ENCODE measurements at places on chromosomes 6 and 20.

DNA sequence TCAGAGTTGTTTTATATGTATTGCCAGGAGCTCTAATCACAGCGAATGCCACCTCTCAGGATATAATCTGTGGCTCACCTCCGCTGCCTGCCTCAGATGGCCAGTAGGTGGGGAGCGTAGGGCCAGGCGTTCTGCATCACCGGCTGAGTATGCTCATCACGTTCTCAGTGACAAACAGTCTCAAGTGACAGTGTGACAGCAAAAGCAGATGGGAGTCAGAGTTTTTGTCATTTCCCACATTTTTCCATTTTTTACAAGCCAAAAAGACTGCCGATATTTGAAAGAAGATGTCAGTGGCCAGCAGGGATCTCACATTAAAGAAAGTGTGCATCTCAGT, 208.7 kb downstream of the ALDH8A1 start:
- no peak for DNase-seq

GRCh38 chr6:24827162-24827561, 28.4 kb upstream of the ARMH2 start:
- DNase-seq, result no peak

DNA sequence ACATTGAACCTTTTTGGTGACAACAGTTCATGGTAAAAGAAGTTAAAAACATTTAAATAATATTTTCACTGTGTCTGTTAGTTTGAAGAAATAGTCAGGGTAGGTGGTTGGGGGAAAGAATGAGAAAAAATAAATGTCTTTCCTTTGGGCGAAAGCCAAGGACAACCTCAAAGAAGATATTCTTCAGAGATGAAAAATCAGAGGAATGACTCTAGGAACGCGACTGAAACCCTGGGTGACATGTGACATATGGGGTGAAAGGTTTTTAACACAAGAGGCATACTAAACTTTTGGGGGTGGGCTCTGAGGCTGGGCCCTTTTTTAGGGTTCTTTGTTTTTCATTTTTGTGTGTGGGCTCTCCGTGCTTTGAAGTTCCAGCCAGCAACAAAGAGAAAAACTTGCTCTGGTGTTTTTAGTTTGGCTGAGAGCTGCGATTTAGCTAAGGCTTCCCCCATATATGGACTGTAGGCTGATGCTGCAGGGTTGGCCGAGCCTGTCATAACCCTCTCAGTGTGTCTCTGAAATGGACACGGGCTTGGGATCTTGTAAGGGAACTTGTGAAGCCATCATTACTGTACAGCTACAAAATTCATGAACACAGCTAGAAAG, 610.1 kb upstream of the ARID1B start:
- no peak for DNase-seq

- DNase-seq, result no peak
Measured at GRCh38 chr20:44810061-44810390, 320 bp downstream of the RIMS4 start.

- no peak for DNase-seq
Measured at GRCh38 chr20:2759603-2760296, 40.7 kb downstream of the CPXM1 start.

DNA sequence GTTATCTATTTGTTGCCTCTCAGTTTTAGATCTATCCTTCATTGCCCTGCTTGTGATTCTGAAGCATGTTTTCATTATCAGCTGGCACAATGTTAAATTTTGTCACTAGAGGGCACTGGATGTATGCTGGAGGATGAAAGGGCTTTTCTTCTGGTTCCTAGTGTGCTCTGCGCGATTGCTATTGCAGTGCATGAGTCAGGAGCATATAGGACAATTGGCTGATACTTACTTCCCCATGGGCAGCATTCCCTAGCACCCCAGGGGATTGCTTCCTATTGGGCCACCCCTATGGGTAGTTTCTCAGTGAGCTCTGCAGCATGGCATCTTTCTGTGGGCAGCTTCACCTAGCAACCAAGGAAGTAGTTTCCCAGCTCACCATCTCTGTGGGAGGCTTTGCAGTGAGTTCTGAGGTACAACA, 280.3 kb upstream of the SYNCRIP start:
- no peak for DNase-seq

DNA sequence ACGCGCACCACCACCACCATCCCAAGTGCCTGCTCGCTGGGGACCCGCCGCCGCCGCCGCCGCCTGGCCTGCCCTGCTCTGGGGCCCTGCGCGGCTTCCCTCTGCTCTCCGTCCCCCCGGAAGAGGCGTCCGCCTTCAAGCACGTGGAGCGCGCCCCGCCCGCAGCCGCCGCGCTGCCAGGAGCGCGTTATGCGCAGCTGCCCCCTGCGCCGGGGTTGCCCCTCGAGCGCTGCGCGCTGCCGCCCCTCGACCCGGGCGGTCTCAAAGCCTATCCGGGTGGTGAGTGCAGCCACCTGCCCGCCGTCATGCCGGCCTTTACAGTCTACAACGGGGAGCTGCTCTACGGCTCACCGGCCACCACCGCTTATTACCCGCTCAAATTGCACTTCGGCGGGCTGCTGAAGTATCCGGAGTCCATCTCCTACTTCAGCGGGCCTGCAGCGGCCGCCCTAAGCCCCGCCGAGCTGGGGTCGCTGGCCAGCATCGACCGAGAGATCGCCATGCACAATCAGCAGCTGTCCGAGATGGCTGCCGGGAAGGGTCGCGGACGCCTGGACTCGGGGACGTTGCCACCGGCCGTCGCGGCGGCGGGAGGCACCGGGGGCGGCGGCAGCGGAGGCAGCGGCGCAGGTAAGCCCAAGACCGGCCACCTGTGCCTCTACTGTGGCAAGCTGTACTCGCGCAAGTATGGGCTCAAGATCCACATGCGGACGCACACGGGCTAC, 7.2 kb downstream of the PRDM13 start:
- DNase-seq, result no peak

GRCh38 chr6:109187399-109188114, 92.2 kb downstream of the CEP57L1 start:
- DNase-seq, result peak; percentile 34

DNA sequence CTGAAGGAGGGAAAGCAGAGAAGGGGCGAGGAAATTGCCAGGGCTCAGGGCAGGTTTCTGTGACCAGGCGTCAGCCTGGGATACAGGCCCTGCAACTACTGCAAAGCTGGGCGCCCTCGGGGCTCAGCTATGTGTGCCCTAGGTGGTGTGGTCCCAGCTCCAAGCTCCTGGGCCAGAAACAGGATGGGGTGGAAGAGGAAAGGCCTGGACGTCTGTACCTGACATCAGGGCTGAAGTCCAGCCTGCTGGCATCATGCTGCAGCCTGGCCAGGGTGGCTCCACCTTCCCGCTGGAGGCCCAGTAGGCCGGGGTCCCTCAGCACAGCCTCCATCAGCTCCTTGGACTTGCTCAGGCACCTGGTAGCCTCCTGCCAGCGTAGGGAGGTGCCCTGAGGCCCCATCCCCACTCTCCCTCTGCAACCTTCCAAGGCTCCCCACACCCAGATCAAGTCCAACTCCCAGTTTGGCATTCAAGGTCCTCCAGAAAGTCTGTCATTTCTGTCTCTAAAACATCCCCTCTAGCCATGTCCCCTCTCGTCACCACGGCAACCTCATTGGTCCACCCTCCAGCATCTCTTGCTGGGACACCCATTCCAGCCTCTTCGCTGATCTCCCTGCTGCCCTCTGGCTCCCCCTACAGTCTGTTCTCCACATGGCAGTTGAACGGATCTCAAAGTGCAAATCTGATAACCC, 38.2 kb downstream of the KIAA1755 start:
- peak; percentile 3 for DNase-seq

- DNase-seq, result no peak
Measured at GRCh38 chr6:16421462-16421960, 183.1 kb downstream of the GMPR start.

DNA sequence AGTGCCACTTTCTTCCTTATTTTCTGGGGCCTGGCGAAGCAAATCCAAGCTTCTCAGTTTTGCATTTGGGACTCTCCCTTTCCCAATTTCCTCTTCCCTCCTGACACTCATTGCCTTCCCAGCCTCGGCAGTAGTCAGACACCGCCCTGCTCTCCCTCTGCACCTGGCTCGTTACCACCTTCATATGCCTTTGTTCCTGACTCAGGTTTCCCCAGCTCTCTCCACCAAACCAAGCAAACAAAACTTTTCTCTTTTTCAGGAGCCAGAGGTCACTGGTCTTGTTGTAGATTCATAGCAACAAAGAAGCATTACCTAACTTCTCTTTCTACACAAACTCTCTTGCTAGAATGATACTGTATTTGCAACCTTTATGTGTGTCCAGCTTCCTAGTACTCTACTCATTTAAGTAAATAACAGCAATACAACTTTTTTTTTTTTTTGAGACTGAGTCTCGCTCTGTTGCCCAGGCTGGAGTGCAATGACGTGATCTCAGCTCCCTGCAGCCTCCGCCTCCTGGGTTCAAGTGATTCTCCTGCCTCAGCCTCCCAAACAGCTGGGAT, 9.0 kb upstream of the ZC3H12D start:
- DNase-seq, result no peak

- no peak for DNase-seq
Measured at GRCh38 chr20:52843425-52843824, 128.7 kb upstream of the TSHZ2 start.

DNA sequence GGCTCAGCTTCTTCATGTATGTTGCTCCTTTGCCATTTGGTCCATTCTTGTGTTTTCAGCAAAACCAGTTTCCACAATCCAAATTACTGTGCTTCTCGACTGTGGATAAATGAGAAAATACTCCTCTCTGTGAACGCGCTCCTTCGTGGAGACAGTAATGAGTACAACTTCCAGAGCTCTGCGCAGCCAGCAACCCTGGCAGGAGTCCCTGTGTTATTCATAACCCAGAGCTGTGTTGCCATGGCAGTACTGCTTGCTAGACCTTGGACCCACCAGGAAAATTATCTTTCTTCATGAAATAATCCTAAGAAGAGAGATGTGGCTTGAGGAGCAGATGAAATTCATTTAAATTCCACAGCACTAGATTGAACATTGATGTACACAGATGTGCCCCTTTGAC, 73.7 kb downstream of the SLC22A3 start:
- DNase-seq, result no peak

- DNase-seq, result no peak
Measured at GRCh38 chr6:36402481-36402880, 15.0 kb upstream of the ETV7 start.

GRCh38 chr6:54193560-54193959, 82.3 kb downstream of the MLIP start:
- DNase-seq, result no peak

DNA sequence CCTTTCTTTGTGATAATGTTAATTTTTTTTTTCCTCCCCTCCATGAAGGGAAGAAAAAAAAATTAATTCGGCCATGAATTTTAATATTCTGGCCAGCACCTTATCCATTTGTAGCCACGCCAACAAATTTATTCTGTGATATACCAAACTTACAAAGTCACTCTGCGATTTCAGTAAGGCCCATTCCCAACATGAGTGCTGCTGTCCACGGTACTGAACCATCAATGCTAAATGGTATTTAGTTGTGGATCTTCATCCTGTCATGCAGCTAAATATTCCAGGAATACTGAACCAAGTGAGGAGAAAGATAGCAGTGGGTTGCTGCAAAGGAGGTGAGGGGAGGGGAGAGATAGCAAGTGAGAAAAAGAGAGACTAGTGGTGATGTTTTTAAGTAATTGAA, 19.5 kb upstream of the RSPH4A start:
- no peak for DNase-seq

DNA sequence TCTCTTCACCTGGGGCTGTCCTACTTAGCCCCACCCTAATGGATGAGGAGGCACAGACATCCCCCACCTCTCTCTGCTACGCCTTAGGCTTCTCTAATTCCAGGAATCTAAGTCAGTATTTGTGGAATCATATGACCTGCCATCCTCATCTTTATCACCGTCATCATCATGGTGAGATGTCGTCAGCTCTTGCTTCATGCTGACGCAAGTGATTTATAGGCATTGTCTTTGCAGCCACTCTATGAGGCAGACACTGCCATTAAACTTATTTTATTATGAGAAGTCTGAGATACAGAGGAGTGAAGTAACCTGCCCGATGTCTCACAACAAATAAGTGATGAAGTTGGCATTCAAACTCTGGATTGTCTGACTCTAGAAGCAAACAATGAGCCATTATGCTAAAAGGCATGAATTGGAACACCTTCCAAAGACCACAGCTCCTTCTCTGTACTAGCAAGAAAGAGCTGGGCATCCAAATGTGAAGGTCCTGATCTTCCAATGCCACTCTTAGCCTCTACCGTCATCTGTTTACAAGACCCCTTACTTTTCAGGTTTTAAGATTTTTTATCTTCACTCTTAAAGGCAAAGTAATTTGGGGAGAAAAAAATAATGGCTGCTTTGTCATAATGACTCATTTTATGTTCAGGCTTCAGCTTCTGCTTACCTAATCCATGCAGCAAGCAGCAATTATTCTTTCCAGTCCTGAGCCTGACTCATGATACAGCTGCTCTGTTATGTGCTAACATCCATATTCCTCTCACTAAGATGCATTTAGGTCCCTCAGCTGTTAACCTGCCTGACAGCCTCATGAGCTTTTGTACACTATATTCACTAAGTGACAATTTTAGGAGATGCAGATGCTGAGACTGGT, 113.7 kb upstream of the BCLAF1 start:
- no peak for DNase-seq

- no peak for DNase-seq
Measured at GRCh38 chr6:167420177-167420576, 95.3 kb downstream of the TTLL2 start.

DNA sequence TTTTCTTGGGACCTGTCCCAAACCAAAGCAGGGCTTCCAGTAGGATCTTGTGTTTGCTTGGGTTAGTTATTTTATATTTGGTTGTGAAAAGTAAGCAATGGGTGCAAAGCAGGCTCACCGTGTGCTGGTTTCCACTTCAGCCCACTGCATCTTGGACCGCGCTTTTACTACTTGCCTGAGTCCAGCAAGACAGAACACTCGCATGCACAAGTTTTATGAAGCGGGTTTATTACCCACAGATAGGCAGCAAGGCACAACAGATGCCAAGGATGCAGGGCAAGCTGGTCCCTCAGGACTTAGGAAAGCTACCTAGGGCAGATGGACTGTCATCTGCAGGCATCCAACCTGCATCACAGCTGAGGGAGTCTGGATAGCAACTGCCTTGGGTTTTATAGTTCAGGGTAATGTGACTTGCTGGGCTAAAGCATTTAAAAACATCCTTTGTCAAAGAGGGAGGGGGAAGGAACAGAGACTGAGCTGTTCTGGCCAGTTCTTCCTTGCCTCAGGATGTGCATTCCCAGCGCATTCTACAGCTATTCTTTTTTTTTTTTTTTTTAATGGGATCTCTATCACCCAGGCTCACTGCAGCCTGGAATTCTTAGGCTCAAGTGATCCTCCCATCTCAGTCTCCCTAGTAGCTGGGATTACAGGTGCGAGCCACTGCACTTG, 18.5 kb downstream of the CITED2 start:
- no peak for DNase-seq

- no peak for DNase-seq
Measured at GRCh38 chr20:49573900-49574416, 6.0 kb upstream of the PTGIS start.
